ENCODE measurements at places on chromosomes 3 and 15. TPM values are rescaled to one million over a fixed set of nuclear protein-coding genes. Genes with fewer than 3 reads are reported as not detected.

DNA sequence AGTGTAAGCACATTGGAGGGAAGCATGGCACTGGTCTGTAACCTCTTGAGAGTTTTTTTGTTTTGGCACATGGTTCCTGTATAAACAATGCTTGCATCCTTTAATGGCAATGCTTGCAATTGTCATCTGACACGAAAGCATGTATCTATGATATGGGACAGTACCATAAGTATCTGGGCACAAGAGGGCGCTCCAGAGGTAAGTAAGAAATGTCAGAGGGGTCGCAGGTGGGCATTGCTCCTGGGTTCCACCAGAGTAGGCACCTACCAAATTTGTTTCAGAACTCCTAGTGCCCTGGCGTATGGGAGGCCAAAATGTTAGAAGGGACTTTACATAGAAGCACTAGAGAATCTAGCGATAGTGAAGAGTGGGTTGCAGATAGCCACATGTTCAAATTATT, 58.7 kb upstream of the BCHE start:
- DNase-seq, result no peak

MESP1 gene
- total RNA-seq, result 1.9 TPM

DNA sequence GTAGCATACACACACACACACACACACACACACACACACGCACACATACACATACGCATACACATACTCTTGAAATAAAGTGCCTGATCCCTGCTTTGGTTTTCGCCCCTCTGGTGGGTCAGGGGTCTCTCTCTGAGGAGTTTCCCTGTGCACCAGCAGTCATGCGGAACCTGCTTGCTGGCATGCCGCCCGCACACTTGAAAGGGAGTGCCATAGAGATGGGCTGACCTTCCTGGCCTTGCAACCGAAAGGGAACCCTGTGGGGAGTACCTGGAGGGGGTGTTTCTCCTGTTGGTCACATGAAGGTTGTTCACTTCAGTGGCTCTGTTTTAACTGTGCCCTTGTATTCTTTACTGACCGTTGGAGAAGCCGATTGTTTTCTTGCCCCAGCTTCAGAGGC, 752.3 kb downstream of the NR2F2 start:
- DNase-seq, result no peak

- no peak for DNase-seq
Measured at GRCh38 chr3:141353652-141354495, 14.4 kb upstream of the ZBTB38 start.

- no peak for DNase-seq
Measured at GRCh38 chr3:50521572-50521971, 18.1 kb upstream of the CACNA2D2 start.

Data from suprapubic skin (tissue), 4 donors.